SHP77 (cell line): ENCODE measurements at places on chromosomes 12 and 14.

DNA sequence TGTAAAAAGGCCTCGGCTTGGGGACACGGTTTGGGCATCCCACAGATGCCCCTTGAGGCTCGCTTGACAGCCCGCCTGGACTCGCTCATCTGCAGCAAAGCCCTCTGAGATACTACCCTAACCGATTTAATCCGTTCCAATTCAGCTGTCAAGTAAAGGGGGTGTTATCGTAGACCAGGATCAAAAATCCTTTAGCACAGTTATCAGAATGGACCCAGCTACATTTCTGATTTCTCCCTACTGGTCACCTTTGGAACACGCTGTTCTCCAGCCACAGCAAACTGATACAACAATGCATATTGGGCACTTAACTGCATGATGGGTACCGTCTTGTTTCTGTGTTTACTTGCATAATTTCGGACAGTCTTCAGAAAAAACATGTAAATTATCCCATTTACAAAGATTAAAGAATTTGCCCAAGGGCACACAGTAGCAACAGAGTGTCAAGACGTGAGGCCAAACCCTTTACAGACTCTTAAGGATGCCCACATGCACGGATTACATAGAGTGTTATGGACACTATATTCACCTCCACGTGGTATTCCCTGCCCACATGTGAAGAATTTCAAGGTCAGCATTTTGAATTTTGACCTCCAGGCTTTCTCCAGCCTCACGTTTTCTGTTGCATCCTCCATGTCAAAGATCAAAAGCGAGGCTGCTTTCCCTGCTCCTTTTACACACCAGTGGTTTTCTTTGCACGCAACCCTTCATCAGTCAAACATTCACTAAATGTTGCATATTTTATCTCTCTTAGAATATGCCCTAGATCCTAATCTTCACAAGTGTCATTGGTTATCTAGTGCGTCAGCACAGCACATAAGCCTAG is 3.2 kb upstream of the DUSP6 start:
- DNase-seq, result no peak

DNA sequence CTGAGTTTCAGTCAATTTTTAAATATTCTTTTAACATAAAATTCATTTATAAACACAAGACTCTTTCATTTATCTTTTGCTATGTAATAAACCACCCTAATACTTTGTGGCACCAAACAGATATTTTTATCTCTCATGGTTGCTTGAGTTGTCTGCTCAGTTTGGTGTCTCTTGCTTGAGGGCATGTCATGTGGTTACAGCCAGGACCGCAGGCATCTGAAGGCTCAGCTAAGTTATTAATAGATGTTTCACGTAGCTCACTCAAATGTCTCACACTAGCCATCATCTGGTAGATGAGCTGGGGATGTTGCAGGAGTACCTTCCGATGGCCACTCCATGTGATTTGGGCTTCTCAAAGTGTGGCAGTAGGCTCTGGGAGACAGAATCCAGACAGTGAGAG is 597.8 kb downstream of the ETNK1 start:
- DNase-seq, result no peak

- DNase-seq, result no peak
Measured at GRCh38 chr14:41782511-41782910, 175.8 kb downstream of the LRFN5 start.

DNA sequence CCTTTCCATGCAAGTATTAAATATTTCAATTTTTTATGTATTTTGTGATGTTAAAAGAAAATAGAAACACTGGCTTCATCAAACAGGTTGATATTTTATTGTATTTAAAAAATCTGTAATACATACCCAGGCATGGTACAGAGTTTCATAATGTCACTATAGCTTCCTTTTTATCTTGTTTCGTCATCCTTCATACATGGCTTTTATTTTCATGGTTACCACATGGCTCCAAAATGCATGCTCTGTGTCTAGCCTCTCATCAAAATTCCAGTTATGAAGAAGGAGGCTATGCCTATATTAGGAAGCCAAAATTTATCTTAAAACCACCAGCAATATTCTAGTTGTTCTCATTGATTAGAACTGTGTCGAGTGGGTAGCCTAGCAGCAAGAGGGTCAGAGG is 464.8 kb downstream of the BTG1 start:
- DNase-seq, result no peak

GRCh38 chr14:72513965-72514659 is 379.8 kb downstream of the DPF3 start:
- peak; percentile 6 for DNase-seq

DNA sequence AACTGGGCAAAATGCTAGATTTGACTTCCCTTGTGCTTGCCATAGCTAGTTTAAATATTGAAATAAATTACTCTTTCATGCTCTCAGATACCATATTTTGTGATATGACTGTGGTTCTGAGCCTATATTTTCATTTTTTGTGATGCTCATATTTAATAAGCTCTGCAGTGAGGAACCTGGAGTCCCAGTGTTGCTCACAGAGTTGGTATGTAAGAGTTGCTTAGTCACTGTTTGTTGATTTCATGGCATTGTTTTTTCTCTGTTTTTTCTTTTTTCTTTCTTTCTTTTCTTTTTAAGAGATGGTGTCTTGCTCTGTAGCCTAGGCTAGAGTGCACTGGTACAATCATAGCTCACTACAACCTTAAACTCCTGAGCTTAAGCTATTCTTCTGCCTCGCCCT is 750.5 kb upstream of the TMEM132C start:
- no peak for DNase-seq

DNA sequence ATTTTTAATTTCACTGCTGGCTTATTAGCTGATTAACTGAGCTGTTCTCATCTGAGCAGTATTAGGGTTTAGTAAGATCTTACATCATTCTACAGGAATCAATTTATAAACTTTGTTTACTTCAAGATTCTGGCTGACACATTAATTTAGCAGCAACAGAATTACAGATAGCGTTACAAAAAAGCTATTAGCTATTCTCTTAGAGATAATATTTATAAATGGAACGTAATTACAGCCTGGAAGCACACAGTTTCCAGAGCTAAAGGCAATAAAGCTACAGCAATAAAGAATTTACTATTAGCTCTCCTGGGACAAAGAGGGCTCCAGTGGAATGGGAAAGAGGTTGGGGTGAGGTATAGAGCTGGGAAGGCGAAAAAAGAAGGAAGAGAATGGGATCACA is 34.7 kb downstream of the PDE6H start:
- DNase-seq, result no peak

GRCh38 chr14:61466249-61466904 is 145.0 kb downstream of the PRKCH start:
- no peak for DNase-seq

DNA sequence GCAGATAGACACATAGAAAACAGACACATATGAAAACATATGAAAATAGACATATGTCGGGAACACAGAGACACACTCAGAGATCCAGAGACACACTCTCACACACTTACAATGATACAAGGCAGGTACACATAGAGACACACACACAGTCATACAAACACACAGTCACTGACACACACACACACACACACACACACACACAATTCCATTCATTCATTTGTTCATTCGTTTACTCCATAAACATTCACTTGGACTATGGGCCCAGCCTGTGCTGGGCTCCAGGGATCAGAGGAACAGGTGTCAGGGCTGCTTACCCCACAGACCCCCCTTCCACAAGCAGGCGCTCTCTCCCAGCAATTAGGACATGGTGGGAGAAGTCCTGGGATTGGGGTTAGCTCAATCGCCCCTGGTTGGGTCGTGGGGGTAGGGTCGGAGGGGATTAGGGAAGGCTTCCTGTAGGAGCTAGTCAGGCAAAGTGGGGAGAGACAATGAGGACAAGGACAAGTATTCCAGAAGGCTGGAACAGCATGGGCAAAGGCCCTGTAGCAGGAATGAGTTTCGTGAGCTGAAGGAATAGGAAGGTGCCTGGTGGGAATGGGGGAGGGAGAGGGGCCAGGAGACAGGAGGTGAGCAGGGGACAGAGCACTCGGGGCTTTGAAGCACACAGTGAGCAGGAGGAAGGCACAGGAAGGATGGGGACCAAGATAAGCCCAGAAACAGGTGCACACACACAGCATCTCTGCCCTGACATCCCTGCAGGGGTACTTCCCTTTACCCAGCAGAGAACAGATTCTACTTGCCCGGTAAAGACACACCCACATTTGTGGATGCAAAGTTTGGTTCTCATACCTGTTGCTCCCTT is 6.5 kb downstream of the RASAL1 start:
- DNase-seq, result no peak

DNA sequence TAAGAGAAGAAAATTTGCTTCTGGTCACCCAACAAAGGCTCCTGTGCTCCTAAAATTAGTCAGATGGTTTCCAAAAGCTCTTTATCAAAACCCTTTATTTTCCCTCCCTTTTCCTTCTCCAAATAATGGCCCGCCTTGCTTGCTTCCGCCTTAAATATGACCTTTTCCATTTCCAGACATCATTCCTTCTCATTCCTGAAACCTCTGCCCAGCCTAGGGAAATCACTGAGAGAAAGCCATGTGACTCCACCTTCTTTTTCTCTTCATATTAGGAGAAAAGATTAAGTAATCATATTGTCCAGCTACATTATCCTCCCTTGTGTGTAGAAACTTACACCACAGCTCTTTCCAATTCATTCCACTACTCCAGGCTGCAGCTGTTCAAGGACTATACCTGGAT is 75.7 kb upstream of the GPHB5 start:
- no peak for DNase-seq

- DNase-seq, result no peak
Measured at GRCh38 chr12:10227648-10228047, 15.0 kb downstream of the GABARAPL1 start.

GRCh38 chr12:42283739-42284138 is 42.2 kb downstream of the ZCRB1 start:
- no peak for DNase-seq

DNA sequence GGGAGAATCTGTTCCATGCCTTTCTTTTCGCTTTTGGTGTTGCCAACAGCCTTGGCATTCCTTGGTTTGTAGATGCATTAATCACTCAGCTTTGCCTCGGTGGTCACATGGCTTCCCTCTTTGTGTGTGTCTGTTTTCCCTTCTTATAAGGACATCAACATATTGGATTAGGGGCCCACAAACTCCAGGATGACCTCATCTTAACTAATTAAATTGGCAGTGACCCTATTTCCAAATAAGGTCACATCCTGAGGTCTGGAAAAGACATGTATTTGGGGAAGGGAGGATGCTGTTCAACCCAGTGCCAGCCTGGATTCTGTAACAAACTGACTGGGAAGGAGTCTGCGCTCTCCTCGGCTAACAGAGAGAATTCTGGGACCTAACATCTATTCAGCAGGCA is 365.7 kb upstream of the FKBP4 start:
- no peak for DNase-seq

DNA sequence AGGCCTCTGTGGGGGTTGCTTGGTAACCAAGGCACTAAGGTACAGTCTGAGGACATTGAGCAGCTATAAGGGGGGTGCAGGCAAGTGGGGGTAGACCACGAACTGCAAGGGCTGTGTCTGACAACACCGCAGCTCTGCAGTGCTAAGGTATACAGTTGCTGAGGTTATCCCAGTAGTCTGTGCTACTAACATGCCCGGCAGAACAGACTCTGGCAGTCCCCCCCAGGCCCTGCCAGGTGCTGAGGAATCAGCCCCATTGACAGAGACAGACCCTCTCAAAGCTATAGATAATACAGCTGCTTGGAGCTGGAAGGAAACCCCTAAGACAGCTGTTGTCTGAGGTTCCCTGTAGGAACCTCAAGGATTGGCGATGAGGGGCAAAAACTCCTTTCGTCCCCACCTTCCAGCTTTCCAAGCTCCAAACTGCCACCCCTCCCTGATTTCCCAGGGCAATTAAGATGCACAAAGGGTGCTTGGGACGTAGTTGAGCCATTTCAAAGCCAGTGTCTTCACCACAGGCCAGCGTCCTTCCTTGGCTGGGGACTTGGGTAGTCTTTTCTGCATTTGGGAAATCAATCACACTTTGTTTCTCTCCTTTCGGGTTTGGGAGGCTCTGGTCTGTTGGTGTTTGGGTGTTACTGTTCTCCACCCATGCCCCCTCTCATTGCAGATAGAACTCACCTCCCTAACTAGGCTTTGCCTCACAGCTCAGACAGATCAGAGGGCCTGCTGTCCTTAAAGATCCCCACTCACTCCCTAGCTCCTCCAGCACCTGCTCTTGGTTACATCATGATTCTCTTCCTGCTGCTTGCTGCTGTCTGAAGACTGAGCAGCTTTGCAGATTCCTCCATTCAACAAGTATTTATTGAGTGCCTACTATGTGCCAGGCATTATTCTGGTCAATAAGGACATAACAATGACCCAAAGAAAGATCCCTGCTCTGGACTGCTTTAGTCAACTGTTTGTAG is 2.0 kb upstream of the MYH7 start:
- DNase-seq, result no peak

DNA sequence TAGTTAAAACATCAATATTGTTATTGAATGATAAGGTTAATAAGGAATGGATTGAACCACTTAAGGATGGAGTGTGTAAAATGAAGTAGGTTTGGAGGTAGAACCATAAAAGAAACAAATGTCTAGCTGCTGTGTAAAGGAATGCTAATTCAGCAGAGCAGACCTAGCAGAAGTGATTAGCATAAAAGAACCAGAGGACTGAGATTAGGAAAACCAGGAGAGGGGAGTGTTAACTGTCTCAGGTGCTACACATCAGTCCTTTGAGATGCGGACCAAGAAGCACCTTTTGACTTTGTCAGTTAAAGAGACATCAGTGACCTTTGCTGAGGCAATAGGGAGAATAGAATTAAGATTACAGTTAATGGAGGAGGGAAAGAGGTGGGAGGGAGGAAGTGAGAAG is 84.5 kb downstream of the PLEKHA5 start:
- no peak for DNase-seq

DNA sequence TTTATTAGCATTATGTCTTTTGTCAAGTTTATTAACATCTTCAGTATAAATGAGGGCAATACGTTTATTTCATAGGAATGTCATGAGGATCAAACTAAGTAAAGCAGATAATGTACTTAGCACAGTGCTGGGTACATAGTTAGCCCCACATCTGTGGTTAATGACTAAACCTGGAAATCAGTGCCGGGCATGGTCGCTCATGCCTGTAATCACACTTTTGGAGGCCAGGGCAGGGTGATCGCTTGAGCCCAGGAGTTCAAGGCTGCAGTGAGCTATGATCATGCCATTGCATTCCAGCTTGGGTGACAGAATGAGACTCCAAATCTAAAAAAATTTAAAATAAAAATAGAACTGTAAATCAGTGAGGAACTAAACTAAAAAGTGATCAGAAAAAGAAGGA is 44.8 kb upstream of the GUCY2C start:
- DNase-seq, result no peak

- DNase-seq, result no peak
Measured at GRCh38 chr14:28769276-28769880, 2.8 kb downstream of the FOXG1 start.

- no peak for DNase-seq
Measured at GRCh38 chr12:117809509-117809908, 159.3 kb downstream of the KSR2 start.

- no peak for DNase-seq
Measured at GRCh38 chr12:75814851-75815754, 216.5 kb downstream of the PHLDA1 start.

GRCh38 chr12:561908-562593 is 101.2 kb downstream of the NINJ2 start:
- no peak for DNase-seq
